ENCODE measurements at places on chromosomes 5 and 9.

DNA sequence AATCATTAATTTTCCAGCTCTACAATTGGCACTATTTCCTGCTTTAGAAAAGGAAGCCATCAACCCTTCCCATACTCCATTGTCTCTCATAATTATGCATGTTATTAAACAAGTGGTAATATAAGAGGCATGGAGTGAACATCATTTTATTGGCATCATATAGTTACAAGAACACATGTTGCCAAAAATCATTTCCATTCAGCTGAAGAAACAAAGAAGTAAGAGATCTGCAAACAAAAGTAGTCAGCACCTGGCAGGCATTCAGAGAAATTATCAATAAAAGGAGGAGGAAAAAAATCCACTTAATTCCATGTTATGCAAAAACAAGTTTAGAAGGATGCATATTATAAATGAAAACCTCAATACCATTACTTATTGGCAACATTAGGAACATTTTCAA lies 1208.2 kb upstream of the C9orf72 start:
- DNase-seq, result no peak

DNA sequence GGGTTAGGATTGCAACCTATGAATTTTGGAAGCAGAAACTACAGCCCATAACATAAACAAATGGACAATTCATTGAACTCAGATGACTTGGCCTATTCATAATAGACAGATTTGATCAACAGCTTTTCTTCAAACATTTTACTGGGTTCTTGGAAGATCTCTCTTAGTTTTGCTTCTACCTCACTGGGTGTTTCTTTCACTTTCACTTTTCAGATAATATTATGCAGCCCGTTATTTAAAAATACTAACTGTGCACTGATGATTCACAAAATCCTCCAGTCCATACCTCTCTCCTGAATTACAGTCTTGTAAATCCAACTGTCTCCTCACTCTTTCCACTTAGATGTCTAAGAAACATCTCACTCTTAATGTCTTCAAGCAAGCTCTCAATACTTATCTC lies 183.5 kb upstream of the IRX1 start:
- DNase-seq, result no peak

DNA sequence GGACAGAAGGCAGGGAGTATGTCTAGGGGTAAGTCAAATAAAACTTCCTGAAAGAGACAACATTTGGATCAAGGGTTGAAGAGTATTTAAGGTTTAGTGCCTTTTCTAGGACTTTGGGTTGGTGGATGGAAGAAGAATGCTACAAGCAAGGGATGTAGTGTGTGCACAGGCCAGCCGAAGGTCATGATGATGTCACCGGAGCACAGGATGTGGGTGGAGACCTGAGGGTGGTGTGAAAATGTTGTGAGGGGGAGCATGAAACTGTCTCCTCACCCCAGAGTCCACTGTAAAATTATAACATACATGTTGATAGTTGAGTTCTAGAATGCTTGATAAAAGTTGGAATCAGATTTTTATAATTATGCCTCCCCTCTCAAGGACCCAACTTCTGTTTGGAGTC lies 553.3 kb upstream of the SGCD start:
- no peak for DNase-seq

GRCh38 chr5:114305402-114306207 lies 56.3 kb upstream of the KCNN2 start:
- peak; percentile 40 for DNase-seq

- DNase-seq, result no peak
Observed at GRCh38 chr5:159212657-159213462, 3.5 kb upstream of the RNF145 start.
